CD8-positive, alpha-beta T cell (primary cell): ENCODE measurements at places on chromosomes 12 and 14. TPM values are rescaled to one million over a fixed set of nuclear protein-coding genes. Genes with fewer than 3 reads are reported as not detected.

LAG3 gene
- total RNA-seq, result 9.3 TPM

EFS gene
- total RNA-seq, result not detected

SNRPF gene
- total RNA-seq, result 49.2 TPM

C1R gene
- 3.8 TPM for total RNA-seq

LRRC9 gene
- total RNA-seq, result not detected

KRT78 gene
- not detected for total RNA-seq

CPNE6 gene
- not detected for total RNA-seq

CEP170B gene
- total RNA-seq, result 1.6 TPM

PUS7L gene
- 10.3 TPM for total RNA-seq
